ENCODE measurements at places on chromosomes 6 and 20. TPM values are rescaled to one million over a fixed set of nuclear protein-coding genes. Genes with fewer than 3 reads are reported as not detected.
A peak's percentile ranks its signal among the peaks of the same experiment; 100 is the strongest.

- peak; percentile 11 for DNase-seq
Measured at GRCh38 chr6:37314487-37315156, 39.2 kb upstream of the RNF8 start.

DNA sequence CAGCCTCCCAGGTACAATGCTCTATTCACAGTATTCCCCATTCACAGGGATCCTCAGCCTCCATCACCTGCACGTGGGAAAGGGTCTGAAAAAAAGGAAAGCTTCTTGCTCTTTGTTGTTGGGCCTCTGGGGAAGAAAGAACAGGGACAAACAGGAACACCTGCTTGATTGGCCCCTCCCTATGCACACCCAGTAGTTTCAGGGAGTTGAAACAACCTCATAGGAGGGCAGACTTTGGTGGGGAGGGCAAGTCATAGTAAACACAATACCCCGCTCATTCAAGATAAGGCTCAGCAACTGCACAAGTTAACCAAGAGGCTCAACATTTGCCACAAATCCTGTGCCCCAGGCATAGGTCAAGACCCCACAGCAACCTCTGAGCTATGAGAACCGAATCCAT is 1.7 kb downstream of the GHRH start:
- no peak for DNase-seq

DNA sequence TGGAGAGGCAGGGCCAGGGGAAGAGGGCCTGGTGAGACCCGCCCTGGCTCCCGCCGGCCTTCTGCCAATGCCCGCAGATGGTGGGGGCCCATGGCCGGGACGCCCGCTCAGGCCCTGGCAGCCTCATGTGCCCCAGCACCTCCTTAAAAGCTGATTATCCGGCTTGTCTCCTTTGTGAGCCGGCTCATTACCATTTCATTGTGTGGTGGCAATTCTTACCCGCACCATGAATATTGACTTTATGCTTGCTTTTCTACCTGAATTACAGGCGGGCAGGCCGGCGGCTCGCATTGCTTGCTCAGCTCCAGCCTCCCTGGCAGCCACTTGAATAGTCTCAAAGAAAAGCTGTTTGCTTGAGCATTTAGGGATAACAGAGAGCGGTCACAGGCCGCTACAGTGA is 120.0 kb upstream of the JAG1 start:
- DNase-seq = no peak

DNA sequence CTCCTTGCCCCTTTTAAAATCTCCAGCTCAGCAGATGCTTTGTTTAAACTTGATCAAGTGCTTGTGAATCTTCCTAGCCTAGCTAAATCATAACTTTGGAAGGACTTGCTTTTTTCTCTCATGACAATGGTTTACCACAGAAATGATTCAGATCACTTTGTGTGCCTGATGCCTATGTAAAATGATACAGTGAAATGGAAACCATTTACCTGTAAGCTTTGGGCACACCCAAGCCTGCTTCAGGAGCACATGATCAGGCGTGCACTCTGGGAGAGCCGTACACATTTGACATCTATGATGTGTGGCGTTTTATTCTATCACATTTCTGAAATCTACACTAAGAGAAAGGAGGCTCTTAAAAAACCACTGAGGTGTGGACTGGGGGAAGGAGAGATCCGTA is 41.1 kb downstream of the PTPN1 start:
- no peak for DNase-seq

DNA sequence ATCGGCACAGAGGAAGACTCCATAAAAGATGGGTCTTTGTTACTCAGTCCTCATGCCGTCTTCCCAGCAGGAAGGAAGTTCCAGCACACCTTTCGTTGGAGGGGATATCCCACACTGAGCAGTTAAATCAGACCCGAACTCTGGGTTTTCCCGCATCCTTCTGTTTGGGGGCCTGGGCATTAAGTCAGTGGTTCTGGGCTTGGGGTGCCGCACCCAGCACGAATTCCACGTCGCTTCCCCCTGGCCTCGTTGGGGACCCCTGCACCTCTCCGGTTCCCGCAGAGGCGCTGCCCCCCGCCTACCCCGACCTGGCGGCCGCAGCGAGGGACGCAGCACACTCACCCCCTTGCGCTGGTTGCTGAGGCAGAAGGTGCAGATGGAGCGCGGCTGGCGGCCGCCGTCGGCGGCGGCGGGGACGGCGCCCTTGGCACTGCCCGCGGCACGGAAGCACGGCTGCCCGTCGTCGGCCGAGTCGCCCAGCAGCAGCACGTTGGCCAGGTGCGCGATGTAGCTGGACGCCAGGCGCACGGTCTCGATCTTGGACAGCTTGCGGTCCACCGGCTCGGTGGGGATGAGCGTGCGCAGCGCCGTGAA is 641 bp downstream of the TCF15 start:
- no peak for DNase-seq

GRCh38 chr6:116511424-116512110 is at the start of gene CALHM5:
Gene CALHM5, plus strand, starts transcription at chr6:116511639. Its CDS starts 58 bp downstream, at chr6:116511697.
- peak; percentile 48 for DNase-seq

DNA sequence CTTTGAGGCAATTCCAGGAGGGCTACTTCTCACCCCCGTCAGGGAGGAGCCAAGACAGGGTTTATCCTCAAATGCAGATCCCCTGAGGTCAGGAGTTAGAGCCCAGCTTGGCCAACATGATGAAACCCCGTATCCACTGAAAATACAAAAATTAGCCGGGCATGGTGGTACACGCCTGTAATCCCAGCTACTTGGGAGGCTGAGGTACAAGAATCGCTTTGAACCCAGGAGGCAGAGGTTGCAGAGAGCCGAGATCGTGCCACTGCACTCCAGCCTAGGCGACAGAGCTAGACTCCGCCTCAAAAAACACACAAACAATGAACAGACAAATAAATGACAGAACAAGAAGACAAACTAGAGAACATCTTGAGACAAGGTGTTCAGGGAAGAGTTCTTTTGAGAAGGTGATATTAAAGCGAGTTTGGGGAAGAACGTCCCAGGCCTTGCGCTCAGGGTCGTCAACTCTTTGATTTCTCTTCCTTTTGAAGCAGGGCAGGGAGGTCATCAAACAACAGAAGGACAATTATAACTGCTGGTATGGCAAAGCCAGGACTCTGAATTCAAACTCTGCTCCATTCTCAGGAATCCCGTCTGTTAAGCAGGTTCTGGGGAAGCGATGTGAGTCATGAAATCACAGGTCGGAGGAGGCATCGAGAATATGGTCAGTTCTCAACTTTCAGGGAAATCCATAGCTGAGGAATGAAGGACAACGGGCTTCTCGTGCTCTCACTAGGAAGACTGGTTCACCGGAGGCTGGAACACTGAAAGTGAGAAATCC is 1.4 kb upstream of the RALY start:
- DNase-seq = peak; percentile 26

DNA sequence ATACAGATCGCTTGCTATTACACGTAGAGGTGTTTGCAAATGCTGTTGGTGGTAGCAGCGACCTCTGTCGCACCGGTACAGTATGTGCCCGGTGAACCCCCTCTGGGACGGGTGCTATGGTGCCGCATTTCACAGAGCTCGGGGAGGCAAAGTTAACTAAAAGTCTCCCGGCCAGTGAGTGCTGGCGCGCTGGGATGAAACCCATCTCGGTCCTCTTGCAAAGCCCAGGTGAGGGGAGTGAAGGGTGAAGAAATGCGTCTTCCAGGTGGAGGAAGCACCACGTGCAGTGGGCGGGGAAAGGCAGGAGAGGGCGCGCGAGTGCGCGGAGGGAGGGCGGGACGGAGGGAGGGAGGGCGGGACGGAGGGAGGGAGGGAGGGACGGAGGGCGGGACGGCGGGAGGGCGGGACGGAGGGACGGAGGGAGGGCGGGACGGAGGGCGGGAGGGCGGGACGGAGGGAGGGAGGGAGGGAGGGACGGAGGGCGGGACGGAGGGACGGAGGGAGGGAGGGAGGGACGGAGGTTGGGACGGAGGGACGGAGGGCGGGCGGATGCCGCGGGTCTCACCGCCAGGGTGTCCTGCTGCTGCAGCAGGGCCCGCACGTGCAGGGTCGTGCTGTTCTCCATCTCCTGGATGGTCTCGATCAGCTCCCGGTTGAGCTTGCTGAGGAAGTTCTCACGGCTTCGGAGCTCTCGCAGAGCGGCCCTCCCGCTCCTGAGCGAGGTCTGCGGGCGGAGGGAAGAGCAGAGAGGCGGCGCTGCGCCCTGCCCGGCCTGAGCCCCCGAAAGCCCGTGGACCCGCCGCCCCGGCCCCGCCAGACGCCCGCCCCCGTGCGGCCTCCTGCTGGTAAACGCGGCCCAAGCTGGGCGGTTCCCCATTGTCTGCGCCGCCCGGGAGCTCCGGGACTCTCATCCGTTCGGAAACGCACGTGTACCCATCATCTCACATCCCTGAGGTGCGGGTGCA is 11.7 kb downstream of the C20orf96 start:
- no peak for DNase-seq

- no peak for DNase-seq
Measured at GRCh38 chr6:45483021-45483420, 105.3 kb upstream of the SUPT3H start.

- no peak for DNase-seq
Measured at GRCh38 chr6:124069230-124069950, 265.7 kb downstream of the NKAIN2 start.

GRCh38 chr6:53641348-53641747 is 24.2 kb downstream of the KLHL31 start:
- DNase-seq = no peak

DNA sequence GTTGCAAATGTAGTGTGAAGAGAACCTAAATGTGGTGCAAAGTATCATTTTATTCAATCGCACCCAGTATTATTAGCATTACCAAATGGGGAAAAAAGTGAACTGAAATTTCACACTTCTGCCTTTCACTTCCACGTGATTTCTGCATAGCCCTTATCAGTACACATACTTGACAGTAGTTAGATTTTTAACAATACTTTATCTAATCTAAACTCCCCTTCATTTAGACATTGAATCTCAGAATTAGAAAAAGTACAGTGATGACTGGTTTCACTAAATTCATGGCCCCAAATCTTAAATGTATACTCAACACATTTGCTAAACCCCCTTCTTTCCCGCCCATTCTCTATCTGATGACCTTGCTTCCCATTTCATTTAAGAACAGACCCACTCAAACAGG is 14.3 kb downstream of the STX7 start:
- no peak for DNase-seq

GRCh38 chr20:11852811-11853210 is 64.9 kb upstream of the BTBD3 start:
- DNase-seq = no peak

GRCh38 chr20:59940956-59941294 is 736 bp downstream of the FAM217B start:
- DNase-seq = no peak

DNA sequence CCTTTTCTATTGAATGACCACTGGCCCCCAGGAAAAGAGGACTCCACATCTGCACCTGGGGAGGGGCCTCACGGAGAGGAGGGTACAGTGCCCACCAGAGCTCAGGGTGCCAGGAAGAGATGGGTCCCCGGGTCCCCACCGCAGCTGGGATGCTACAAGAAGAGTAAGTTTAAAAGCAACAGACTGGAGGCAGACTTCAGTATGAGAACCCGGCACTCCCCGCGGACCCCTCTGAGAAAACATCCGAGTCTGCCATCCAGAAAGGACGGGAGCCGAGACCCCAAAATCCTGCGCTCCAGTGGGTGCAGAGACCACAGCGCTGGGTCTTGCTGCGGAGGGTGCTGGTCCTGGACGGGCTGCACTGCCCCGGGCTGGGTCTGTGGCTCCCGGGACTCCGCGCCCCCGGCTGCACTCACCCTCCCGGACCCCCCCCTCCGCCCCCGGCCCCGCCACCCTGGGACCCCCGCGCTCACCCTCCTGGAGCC is 350 bp downstream of the HELZ2 start:
- DNase-seq = no peak

DNA sequence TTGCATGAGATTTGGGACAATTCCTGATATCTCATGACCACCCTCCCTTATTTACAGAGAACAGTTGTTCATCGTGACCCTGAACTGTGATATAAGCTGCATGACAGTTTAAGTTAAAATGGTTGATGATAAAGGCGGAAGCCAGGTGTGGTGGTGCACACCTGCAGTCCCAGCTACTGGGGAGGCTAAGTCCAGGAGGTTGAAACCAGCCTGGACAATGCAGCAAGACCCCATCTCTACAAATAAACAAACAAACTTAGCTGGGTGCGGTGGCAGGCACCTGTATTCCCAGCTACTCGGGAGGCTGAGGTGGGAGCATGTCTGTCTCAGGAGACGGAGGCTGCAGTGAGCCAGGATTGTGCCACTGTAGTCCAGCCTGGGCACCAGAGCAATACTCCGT is 24.1 kb downstream of the COL20A1 start:
- no peak for DNase-seq

DNA sequence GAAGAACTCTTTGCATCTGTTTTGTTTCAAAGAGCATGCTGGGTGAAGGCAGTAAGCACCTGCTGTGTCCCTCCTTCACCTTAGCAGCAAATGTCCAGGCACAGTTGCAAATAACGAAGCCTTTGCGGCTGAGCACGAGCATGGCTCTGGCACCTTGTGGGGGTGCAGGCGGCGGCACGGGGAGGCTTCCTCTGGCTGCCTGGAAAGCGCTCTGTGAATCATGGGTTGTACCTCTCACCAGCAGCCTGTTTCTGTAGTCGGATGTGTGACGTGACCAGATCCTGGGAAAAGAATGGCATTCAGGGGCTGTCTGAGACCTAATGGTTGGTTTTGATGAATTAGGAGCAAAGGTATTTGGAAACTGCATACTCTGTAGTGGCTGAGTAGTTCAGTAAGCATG is 144.8 kb downstream of the DTNBP1 start:
- no peak for DNase-seq

GRCh38 chr6:110592765-110593164 is 116.4 kb upstream of the SLC22A16 start:
- DNase-seq = no peak

DNA sequence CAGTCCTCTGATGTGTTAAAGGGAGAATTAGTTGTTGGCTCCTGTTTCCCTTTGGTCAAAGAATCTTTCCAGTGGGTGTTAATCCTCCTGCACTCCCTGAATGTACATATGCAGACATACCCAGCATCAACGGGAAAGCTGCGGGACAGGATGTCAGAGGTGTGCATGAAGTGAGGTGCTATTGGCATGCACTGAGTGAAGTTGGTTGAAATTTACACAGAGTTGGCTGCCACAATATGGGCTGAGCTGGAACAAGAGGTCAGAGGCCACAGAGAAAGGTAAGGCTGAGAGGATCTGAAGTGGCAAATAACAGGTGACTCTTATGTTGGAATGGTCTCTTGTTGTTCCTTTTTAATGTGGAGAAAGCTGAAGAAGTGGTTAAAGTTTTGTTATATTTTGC is 82.7 kb upstream of the AKIRIN2 start:
- DNase-seq = no peak

SLC17A3 gene
- total RNA-seq = not detected

MOXD1 gene
- not detected for total RNA-seq

CST2 gene
- total RNA-seq = not detected

TPX2 gene
- 105 TPM for total RNA-seq

CASS4 gene
- 0.05 TPM for total RNA-seq

Data from NCI-H460 (cell line).